ENCODE measurements at places on chromosomes 1 and 21.

GRCh38 chr21:20311234-20311787, 686.9 kb upstream of the NCAM2 start:
- DNase-seq, result no peak

GRCh38 chr1:23403038-23403336, 21.6 kb downstream of the TCEA3 start:
- DNase-seq, result no peak

DNA sequence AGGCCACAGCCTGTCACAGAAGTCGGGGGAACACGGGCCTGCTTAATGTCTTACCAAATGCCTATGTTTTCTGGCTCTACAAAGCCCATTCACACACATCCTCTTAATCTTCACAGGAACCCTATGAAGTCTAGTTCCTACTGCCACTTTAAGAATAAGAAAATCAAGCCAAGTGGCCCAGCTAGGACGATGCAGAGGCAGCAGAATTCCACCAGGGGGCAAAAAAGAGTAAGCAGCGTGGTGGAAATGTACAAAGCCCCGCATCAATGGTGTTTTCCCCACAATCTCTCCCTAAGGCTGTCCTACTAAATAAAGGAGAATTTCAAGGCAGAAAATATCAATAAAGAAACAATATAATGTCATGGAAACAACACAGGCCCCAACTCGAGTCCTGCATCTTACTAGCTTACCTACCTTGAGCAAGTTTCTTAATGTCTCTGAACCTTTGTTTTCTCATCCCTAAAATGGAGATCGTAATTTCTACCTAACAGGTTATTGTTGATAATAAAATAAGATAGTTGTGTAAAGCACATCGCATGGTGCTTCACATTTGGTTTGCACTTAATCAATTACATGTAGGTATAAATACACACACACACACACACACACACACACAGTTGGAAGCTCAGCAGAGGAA, 21.4 kb downstream of the SEC16B start:
- peak; percentile 78 for DNase-seq

GRCh38 chr1:223216531-223217205, 73.6 kb upstream of the TLR5 start:
- no peak for DNase-seq
